Stromal cell of bone marrow (primary cell): ENCODE measurements at places on chromosomes 1 and 21.

- no peak for DNase-seq
Observed at GRCh38 chr1:109631513-109632505, 12.2 kb downstream of the AMPD2 start.

DNA sequence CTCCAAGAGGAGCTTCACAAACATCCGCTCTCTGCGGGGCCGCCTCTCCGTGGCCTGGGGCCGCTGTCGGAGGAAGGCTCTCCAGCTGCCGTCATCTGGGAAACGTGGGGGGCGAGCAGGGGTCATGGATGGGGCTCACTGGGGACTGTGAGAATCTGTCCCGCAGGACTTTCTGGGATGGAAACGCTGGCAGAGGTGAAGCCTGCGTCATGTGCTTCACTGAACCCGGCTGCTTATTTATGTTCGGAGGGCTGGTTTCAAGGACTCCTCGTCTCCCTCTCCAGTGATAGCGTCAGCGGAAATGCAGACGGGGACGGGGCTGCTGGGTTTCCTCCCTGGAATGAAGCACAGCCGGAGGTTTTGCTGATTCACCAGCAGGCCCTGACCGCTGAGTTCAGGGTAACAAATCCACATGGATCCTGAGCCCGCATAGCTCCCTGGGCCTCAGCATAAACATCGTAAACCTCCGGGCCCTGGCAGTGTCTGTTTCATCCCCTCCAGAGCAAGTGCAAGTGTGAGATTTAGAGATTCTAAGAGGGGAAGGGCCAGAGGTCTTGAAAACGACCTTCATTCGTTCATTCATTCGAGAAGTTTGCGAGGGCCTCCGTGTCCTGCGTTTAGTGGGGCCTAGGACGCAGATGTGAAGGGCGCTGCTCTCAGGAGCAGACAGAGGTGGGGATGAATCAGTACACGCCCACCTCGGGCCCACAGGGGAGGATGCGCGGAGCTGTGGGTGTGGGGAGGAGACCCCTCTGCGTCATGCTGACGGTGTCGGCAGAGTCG is 7.0 kb upstream of the POFUT2 start:
- peak; percentile 97 for DNase-seq

DNA sequence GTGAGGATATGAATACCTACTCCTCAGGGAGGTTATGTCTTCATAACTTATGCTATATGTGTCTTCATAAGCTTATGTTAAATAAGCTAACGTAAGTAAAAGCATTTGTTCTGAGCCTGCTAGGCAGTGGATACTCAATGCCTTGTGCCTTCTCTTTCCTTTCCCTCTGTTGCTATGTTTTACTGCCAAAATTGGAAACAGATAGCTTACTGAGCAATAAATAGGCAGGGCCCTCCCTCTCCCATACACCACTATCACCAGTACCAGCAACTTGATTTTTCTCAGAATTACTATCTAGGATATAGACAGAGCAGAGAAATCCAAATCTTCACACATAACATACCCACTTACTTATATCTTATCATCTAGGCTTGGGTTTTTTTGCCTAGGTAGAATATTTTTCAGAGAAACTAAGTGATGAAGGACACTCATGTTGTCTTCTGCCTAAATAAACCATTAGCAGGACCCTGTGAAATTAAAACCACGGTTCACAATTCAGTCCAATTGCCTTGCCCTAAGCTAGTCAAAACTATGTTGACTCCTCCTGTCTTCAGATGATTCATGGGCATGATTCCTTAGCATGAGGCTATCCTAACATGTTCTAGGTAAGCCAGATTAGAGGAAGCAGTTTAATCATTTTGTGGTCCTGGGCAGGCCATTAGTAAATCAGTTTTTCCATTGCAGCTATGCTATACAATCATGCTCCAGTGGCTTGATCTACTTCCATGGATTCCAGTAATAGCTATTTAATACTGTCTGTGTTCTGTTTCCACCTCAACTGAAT is 15.9 kb upstream of the LRRC8C start:
- no peak for DNase-seq

DNA sequence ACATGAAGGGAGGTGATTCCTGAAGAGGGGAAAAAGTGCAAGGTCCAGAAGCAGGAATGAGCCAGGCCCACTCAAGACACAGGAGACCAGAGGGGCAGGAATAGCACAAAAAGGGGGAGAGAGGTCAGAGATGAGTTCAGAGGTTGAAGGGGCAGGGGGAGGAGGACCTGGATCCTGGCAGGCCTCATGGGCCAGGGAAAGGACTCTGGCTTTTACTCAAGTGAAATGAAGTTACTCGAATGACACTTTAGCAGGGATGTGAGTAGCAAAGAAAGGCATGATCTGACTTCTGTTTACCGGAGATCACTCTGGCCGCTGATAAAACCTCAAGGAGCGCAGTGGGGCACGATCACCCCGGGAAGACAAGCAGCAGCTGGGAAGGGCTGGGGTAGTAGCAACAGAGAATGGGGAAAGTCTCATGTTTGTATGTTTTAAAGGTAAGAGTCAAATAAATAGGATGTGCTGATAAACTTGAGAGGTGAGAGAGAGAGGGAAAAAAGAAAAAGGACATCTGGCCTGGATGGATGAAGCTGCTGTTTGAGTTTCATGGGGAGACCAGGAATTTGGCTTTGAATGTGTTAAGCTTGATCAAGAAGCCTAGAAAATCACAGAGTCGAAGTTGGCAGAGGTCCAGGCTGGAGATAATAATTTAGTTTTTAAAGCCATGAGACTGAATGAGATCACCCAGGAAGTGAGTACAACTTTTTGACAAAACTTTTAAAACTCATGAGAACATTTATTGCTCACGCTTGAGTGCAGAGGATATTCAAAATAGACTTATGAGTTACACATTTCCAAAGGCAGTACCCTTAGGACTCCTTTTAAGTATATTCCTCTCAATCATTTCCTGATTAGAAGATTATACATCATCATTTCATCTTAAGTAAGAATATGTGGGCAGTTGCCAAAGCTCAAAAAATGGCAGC is 156.0 kb downstream of the RERE start:
- peak; percentile 81 for DNase-seq

GRCh38 chr1:98496256-98496995 is 165.1 kb upstream of the SNX7 start:
- DNase-seq, result no peak
